ENCODE measurements at places on chromosomes 3 and 15. TPM values are rescaled to one million over a fixed set of nuclear protein-coding genes. Genes with fewer than 3 reads are reported as not detected.
A peak's percentile ranks its signal among the peaks of the same experiment; 100 is the strongest.

GRCh38 chr3:160134454-160134853 lies 90.8 kb upstream of the C3orf80 start:
- no peak for DNase-seq

GRCh38 chr3:100972867-100973266 lies 20.4 kb downstream of the ABI3BP start:
- no peak for DNase-seq

DNA sequence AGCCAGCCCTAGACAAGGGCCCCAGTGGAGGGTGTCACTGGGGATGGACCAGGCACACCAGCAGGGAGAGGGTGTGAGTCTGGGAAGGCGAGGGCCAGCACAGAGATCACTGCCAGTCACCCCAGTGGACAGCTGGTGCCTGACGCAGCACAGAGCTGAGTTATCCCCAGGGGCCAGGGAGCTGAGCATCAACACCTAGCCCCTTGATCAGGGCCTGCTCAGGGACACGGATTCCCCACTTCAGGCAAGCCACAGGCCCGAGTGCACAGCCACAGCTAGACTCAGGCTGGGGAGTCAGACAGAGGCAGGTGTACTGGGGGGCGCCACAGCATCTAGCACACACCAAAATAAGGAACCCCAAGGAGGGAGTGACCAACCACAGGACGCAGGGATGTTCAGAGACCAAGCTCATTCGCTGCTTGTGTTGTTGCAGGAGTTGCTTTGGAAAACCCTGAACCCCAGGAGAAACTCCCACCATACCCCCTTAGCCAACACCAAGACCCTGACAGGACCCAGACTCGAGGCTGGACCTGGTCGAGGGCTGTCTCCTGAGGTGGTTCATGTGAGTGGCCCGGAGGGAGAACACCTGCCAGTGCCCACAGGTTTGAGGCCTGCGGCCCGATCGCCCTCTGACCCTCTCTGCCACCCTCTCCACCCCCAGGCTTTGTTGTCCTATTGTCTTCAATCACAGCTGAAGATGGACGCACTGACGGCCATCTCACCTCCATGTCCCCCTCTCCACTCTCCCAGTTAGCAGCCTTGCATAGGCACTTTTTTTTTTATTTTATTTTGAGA lies 146.8 kb downstream of the TPRA1 start:
- peak; percentile 64 for DNase-seq

The GUCA1C gene
- not detected for total RNA-seq

The PIK3CB gene
- total RNA-seq, result 29.8 TPM

GRCh38 chr3:197507081-197507480 lies 48.7 kb downstream of the BDH1 start:
- no peak for DNase-seq

The SLC28A2 gene
- total RNA-seq, result not detected

DNA sequence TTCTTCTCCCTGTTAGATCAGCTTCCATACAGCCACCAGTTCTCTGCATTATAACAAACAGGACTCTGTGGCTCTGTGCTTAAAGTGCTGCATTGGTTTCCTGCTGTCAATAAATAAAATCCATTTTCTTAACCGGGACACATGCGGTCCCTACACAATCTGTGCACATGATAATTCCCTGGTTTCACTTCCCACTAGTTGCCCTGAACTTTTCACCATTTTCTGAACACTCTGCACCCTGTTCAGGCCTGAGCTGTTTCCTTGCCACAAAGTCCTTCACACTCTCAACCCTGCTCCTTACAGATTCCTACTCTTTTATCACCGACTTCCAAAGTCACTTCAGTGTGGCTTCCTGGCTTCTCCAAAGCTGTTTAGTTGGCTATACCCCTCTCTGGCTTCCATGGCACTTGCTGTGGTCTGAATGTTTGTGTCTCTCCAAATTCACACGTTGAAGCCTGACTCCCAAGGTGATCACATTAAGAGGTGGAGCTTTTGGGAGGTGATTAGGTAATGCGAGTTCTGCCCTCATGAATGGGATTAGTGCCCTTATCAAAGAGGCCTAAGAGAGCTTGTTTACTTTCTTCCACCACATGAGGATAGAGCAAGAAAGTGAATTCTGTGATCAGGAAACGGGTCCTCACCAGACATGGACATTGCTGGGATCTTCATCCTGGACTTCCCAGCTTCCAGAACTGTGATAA lies 233.4 kb downstream of the CHST2 start:
- no peak for DNase-seq
